ENCODE measurements at places on chromosomes 5 and 9.

- DNase-seq = peak; percentile 54
Measured at GRCh38 chr5:141778206-141778605, 96.2 kb upstream of the ARAP3 start.

GRCh38 chr9:126700903-126701812, 87.4 kb downstream of the LMX1B start:
- no peak for DNase-seq

GRCh38 chr5:147483188-147483790, 26.6 kb downstream of the DPYSL3 start:
- no peak for DNase-seq

DNA sequence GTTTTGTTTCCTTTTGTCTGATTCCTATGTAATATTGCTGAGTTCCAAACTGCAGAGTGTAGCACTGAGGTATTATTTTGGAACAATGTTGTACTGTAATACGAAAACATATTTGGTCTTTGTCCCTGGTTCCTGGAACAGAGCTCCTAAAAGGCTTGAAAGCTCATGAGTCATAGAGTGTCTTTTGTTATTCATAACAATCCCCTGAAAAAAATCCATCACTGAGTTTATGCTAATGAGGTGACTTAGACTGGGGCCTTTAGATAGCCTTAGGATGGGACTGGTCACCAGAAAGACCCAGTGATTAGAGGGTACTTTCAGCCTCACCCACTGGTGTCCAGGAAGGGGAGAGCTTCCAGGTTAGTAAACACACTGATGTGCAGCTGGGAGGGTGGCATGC, 132.7 kb upstream of the POU5F2 start:
- DNase-seq = peak; percentile 19

DNA sequence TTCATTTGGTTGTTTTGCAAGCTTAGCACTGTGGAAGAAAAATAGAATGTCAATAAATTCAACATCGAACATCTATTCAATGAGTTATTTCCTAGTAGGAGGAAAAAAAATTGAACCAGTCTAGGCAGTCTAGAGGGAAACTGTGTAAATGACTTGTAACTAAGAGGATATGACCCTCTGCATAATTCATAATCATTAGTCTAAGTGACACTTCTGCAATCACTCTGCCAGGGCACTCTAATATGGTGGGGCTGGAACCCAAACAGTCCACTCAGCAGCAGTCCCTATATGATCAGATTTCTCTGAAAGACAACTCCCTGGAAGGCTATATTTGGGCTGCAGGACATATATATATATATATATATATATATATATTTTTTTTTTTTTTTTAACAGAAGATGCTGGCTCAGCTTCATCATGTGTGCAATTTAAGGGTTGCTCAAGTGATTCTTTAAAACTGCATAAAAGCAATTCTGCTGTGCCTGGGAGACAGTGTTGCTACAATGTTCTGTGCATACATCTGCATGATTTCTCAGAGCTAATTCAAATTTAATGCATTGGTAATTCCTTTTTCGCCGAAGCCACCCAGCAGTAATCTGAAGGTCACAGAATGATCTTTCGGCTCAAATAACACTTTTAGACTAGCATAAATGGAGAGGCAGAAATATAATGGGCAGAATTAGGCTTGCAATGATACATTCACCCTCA, 482.1 kb upstream of the ZNF608 start:
- no peak for DNase-seq

DNA sequence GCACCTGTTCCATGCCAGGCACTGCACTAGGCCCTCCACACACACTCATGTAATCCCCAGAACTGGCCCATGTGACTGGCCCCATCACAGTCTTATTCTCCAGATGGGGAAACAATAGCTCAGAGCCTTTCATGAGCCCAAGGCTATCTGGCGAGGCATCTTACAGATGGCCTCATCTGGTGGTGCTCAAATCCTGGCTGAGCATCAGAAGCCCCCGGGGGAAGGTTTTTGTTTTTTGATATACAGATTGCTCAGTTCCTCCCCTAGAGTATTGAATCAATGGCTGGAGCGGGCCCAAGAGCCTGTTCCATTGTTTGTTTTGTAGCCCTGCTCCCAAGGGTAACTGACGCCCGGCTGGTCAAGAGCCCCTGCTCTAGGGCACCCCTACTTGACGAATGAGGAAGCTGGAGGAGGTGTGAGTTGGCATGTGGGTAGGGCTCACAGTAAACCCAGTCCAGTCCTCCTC, 145.3 kb upstream of the RAPGEF1 start:
- no peak for DNase-seq

- no peak for DNase-seq
Measured at GRCh38 chr9:38761999-38762398, 42.1 kb upstream of the FAM240B start.

GRCh38 chr5:96259151-96259772, 173.8 kb downstream of the PCSK1 start:
- peak; percentile 64 for DNase-seq
